AG10803 (cell line): ENCODE measurements at places on chromosomes 16 and 17.

DNA sequence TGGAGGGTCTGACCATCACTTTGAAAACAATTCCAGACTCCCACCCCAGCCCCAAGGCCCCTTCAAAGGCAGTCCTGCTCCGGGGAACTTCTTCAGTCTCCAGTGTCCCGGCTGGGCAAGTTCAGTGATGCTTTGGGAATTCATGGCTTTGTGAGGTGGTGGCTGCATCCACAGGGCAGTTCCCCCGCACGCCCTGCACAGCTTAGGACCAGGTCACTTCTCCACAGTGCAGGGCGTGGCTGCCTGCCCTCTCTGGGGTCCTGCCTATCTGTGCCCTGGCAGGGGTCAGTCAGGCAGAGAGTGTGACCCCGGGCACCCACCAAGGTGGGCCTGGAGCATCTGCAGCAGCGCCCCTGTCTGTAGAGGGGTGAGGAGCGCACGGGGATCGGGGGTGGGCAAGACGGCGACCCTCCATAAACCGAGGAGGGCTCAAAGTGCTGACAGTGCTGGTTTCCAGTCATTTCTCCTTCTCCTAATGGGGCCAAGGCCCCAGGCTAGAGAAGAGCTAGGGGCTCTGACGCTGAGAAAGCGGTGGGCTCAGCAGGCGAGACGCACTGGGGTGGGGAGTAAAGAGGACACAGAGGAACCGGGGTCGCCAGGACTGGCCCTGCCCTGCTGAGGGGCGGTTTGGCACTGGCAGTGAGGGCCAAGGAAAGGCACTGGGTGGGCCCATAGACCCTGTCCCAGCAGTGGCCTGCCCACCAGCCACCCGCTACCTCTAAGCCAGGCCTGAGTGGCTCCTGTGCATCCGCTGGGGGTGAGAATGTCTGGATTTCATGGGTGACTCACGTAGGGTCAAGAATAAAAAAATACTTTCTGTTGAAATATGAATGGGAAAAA is 4.2 kb upstream of the ARHGAP27 start:
- DNase-seq: no peak

DNA sequence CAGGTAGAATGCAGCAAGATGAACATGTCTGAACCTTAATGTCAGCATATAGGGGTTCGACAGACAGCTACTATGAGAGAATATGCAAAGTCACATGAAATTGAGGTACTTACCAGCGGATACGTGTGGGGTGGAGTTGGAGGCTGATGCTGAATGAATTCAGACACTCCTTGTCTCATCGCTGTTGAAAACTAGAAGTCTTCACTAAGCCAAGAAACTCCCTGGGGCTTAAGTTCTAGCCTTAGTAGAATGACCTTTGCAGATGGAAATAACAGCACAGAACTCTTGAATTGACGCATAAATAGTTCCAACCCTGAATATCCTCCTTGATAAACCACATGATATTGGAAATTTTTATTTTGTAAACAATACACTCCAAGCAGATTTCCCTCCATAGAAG is 32.9 kb upstream of the MYOCD start:
- no peak for DNase-seq

- no peak for DNase-seq
Measured at GRCh38 chr17:38541281-38541680, 64.5 kb downstream of the SRCIN1 start.

GRCh38 chr17:31313982-31314781 is at the start of gene EVI2B:
EVI2B (minus strand) TSS chr17:31314054; CDS start chr17:31305609, 8,445 bp downstream.
- DNase-seq: peak; percentile 45

GRCh38 chr17:77478281-77478680 is 337.5 kb downstream of the SEC14L1 start:
- peak; percentile 46 for DNase-seq

DNA sequence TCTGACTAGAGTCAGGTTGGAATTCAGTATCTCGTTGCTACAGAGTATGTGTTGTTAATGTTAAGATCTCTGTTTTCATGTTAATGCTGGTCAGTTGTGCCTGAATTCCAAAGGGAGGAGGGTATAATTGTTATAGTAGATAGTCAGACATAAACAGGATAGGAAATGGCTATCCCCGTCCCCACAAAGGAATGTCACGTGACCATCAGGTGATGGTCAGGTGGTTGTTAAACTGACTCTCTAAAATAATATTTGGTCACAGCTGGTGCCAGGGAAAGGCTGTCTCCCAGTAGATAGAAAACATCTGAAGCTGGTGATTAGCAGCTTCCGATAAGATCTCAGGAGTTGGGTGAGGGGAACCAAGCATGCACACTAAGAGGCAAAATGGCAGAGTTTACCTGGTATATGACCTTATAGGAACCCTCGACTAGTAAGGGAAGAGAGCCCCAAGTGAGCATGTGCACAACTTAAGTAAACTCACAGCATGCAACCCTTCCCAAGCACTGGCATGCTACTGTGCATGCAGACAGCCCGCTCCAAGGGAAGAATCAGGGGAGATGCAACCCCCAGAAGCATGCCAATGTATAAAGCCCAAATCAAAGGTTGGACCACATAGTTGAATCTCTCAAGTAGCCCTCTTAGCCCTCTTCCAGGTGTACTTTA is 27.4 kb upstream of the SLC6A2 start:
- no peak for DNase-seq

- DNase-seq: no peak
Measured at GRCh38 chr17:78528541-78528940, 48.7 kb downstream of the DNAH17 start.

DNA sequence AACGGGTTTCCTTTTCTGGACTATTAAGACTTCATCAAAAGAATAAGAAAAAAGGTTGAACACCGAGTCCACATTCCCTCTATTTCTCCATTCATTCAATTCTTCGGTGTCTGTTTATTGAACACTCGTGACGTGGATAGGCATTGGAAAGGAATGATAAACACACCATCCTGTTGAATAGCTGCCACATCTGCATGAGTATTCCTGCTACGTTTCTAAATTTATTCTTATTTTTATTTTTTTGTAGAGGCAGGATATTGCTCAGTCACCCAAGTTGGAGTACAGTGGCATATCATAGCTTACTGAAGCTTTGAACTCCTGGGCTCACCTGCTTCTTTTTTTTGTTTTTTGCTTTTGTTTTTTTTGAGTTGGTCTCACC is 80.8 kb upstream of the CIBAR2 start:
- peak; percentile 65 for DNase-seq

GRCh38 chr17:65531256-65532100 is 30.0 kb downstream of the AXIN2 start:
- DNase-seq: peak; percentile 76

- DNase-seq: peak; percentile 68
Measured at GRCh38 chr17:628089-628941, 86.3 kb downstream of the VPS53 start.

DNA sequence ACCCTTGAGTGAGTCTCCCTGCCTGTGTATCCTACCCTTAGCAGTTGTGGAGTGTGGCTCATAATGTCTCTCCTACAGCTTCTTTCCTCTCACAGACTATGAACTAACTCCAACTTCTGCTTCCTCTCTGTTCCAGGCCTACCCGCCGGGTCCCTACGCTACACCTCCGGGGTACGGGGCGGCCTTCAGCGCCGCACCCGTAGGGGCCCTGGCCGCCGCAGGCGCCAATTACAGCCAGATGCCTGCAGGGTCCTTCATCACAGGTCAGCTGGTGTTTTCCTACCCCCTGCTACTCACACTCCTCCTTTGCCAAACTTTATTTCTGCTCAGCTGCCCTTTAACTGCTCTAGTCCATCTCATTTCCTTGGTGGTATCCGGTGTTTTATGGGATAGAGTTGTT is 5.4 kb downstream of the RNF227 start:
- no peak for DNase-seq

- no peak for DNase-seq
Measured at GRCh38 chr17:52136166-52136565, 22.3 kb downstream of the CA10 start.

- DNase-seq: peak; percentile 49
Measured at GRCh38 chr17:44203731-44204440, 4.2 kb upstream of the ATXN7L3 start.
